Myocyte (in vitro differentiated cells): ENCODE measurements at places on chromosomes 5 and 9. TPM values are rescaled to one million over a fixed set of nuclear protein-coding genes. Genes with fewer than 3 reads are reported as not detected.

- no peak for DNase-seq
These were observed 28.3 kb downstream of the SLF1 start for GRCh38 chr5:94646758-94647157.

- no peak for DNase-seq
These were observed 340.8 kb downstream of the HCN1 start for GRCh38 chr5:45355189-45355992.

GRCh38 chr5:72662305-72662704 is 154.2 kb upstream of the TNPO1 start:
- DNase-seq, result peak; percentile 41

DNA sequence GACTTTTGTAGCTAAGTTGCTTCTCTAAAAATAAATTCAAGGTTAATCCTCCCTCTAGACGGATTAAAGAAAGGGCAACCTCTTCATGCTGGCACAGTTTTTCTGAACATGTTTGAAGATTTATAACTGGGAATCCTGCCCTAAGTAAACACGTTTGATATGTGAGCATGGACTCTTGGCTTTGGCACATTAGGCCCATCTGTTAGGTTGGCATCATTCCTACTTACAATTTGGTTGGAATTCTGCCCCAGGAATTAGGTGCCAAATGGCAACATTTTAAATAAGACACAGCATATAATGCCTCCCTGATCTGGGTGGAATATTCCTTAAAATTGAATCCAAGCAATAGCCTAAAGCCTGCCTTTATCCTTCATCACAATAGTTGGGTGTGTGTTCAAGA is 372.3 kb upstream of the CDH18 start:
- DNase-seq, result peak; percentile 5

- peak; percentile 88 for DNase-seq
These were observed 177.2 kb upstream of the PITX1 start for GRCh38 chr5:135211083-135211790.

- no peak for DNase-seq
These were observed 186.7 kb downstream of the KIAA0825 start for GRCh38 chr5:94431696-94432095.

DNA sequence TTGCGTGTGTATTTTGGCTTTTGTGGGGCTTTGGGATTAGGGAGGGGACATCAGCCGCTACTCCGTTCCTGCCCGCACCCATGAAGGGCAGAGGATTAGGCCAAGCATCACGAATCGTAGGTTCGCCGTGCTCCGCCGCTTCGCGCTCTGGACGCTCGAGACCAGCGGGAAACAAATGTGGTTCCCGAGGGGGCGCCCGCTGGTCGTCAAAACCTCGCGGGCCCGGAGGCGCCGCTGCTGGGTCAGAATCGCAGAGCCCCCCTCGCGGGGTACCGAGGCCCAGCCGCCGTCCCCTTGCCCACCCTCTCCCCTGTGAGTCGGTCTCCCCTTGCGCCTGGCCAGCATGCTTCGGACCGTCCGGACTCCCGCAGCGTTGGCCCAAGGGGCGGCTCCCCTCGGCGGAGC is 2.3 kb upstream of the PAX5 start:
- peak; percentile 15 for DNase-seq

DNA sequence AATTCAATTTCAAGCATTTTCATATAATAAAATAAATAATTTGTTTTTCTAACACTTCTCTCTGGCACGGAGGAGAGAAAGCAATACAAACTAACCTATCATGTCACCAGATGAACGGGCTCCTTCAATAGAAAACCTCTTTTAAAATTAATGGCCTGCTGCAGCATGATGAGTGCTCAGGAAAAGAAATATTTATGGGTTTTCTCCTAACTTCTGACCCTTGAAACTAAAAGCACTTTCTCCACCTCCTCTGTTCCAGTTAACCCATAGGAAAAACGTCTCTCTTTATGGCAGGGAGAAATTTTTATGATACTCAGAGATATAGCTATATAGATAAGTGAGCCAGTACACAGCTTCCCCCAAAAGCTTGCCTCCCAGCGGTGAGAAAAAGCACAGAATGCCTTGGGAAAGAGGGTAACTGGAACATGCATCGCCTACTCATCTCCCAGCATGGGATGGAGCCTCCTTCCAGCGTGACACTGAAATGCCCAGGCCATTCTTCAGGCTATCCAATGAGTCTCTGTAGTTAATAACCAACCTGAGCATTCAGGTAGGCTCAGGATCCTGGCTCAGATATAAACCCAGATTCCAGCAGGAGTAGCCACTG is 963.0 kb upstream of the DMAC1 start:
- no peak for DNase-seq

GRCh38 chr9:12972608-12973589 is 198.1 kb downstream of the LURAP1L start:
- DNase-seq, result peak; percentile 46

GRCh38 chr5:120298981-120299380 is 165.1 kb upstream of the PRR16 start:
- DNase-seq, result no peak

DNA sequence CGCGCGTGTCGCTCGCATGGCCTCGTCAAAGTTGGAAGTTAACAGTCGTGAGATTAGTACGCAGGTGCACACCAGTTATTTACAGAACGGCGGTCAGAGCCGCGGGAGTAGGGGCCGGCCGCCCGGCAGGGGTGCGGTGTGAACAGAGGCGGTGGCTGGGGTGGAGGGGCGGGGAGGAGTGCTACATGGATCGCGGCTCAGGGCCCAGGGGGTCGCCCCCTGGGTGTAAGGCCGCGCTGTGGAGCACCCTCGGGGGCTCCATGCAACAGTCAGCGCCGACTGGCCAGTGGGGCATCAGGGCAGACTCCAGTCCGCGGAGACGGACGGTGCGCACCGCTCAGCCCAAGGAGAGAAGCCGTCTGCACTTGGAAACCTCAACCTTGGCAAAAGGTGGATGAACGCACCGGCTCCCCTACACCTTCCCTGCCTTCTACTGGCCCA is 60.3 kb downstream of the ZNF354C start:
- no peak for DNase-seq

- DNase-seq, result no peak
These were observed 828 bp upstream of the TRIO start for GRCh38 chr5:14142202-14142826.

- no peak for DNase-seq
These were observed 32.6 kb upstream of the PRRC2B start for GRCh38 chr9:131361202-131361833.

- DNase-seq, result peak; percentile 99
These were observed 1.0 kb upstream of the MCC start for GRCh38 chr5:113489299-113489698.

DNA sequence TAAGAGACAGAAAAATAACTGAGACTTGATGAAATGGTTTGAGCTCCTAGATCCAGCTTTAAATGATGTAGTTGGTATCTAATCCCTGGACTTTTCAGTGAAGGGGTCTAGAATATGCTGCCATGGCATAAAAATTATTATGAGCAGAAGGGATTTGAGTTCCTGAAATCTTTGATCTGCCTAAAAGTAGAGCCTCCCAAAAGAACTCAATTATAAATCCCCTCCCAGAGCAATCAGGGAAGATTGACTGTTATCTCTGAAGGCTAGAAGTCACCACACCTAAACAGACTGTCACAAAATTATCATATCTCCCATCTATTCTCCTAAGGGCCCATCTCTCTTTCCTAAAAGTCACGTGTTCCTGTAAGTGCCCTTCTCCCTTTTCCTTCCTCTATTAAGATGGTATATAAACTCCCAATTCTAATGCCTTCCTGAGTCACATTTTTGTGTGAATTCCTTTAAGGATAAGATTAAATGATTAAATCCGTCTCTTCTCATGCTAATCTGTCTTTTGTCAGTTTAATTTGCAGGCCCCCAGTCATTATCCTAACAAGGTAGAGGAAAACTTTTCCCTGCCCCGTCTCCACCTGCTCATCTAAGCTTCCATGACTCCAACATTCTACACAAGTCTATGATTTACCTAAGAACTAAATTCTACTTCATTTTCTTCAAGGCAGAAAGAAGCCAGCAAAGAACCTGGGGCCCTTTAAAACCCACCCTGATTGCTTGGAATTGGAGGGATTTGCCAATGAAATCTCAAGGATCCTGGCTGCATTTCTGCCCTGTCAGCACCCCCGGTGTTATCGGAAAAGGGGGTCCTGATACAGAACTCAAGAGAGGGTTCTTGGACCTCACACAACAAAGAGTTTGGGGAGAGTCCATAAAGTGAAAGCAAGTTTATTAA is 47.1 kb upstream of the PWWP2A start:
- no peak for DNase-seq

DNA sequence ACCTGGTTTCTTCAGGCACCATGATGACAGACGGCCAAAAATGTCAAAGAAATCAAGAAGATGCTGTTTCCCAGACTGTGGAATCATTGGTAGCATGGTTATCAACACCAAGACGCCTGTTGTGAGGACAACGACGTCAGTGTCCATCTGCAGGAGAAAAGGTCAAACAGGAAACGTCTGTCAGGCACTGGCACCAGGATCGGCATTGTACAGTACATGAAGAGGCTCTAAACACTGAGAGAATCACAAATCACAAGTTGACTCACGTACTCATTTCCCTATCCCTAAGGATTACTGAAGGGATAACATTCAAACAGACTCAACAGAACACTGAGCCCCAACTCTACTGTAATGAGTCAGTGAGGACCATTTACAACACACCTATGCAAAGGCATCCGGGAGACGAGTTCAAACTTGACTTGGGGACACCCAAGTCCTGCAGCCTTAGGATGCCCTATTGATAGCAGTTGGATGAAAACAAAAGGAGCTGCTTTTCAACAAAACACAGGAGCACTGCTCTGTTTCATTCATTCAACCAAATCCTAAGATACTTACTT is 21.0 kb downstream of the TSC1 start:
- DNase-seq, result no peak

DNA sequence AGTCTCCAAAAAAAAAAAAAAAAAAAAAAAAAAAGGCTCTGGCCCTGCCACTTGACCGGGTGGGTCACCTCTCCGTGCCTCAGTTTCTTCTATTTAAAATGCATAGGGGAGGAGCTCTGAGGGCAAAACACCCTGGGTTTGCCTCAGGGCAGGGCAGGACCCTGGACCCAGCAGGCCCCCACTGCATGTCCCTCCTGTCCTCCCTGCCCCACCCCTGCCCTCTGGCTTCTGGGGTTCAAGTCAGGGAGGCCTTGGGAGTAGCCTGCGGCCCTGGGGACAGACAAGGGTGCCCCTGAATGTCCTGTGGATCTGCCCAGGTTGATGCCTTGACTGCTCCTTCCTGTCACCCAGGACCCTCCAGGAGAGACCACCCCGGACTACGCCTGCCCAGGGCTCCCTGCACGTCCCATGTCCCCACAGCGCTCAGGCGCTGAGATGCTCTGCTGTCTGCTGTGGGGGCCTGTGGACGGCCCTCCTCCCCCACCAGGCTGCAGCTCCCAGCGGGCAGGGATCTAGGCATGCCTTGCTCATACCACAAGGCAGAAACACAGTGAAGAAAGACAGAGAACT is 35.4 kb downstream of the ADAMTS2 start:
- no peak for DNase-seq

DNA sequence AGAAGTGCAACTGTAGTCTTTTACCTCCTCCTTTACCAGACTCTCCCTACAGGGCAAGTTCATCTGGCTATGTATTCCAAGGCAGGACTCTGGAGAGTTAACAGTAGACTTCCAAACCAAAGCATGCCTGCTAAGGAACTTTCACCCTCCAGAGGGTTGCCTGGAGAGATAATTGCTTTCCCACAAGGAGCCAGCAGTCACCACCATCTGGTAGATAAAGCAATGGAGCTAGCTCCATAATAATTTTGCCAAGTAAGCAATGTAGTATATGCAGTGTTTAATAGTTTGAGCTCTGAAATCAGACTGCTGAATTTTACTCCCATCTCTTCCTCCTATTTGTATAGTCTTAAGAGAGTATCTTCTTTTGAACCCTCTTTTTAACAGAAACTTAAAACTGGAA is 566.8 kb upstream of the PTGER4 start:
- DNase-seq, result peak; percentile 43

- peak; percentile 35 for DNase-seq
These were observed 336.0 kb downstream of the ENC1 start for GRCh38 chr5:74304536-74304935.

GRCh38 chr5:132439521-132440089 is 51.0 kb downstream of the IRF1 start:
- DNase-seq, result peak; percentile 87

DNA sequence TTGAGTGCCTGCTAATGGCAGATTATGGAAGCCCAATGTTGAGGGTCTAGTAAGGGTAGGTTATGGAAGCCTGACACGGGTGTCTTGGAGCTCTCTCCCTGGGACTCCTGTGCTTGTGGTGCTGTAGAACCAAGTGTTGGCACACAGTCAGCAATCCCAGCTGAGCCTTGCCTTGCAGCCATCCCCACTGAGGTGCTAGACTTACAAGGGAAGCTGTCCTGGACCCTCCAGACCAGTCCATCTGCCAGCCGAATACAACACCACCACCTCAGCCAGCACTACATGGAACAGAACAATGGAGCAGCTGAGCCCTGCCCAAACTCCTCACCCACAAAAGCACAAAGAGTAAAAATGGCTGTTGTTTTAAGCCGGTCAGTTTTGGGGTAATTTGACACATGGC is 90.5 kb upstream of the DNAH5 start:
- peak; percentile 94 for DNase-seq

DNA sequence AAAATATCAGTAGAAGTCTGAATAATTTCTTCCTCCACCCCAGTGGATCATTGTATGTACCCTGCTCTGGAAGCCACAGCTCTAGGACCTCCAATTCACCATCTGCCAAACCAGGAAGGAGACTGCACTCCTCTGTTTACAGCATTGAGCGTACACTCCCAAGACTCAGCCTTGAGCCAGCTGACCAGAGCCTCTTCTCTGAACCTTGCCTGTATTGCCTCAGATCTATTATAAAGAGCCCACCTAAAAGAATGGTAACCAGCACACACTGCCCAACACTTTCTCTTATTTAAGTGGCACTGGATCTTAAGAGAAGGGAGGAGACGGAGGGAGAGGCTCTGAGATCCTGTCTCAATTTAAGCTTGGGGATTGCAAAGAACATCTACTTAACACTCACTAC is 217.8 kb upstream of the RASEF start:
- no peak for DNase-seq

The C5orf52 gene
- not detected in 2 replicates for total RNA-seq

The LPAR1 gene
- 46.0 and 61.3 TPM in 2 replicates for total RNA-seq

The CSF1R gene
- total RNA-seq, result not detected in 2 replicates

The TSLP gene
- total RNA-seq, result 0.42 and 1.2 TPM in 2 replicates

The FAM151B gene
- total RNA-seq, result 5.6 and 12.0 TPM in 2 replicates

The SPATA31D1 gene
- total RNA-seq, result not detected in 2 replicates

The BNC2 gene
- 31.8 and 32.4 TPM in 2 replicates for total RNA-seq

The ZNF883 gene
- 0.36 and 1.1 TPM in 2 replicates for total RNA-seq

The FOXD4 gene
- total RNA-seq, result 0.16 and 0.19 TPM in 2 replicates

The PGM5 gene
- total RNA-seq, result 1.2 and 2.2 TPM in 2 replicates

The PNPLA7 gene
- total RNA-seq, result 1.3 and 1.5 TPM in 2 replicates

The CATSPER3 gene
- total RNA-seq, result not detected in 2 replicates

The MRPL22 gene
- total RNA-seq, result 9.3 and 11.4 TPM in 2 replicates

The RASA1 gene
- 44.5 and 55.8 TPM in 2 replicates for total RNA-seq
